ENCODE measurements at places on chromosomes 7 and 10.

DNA sequence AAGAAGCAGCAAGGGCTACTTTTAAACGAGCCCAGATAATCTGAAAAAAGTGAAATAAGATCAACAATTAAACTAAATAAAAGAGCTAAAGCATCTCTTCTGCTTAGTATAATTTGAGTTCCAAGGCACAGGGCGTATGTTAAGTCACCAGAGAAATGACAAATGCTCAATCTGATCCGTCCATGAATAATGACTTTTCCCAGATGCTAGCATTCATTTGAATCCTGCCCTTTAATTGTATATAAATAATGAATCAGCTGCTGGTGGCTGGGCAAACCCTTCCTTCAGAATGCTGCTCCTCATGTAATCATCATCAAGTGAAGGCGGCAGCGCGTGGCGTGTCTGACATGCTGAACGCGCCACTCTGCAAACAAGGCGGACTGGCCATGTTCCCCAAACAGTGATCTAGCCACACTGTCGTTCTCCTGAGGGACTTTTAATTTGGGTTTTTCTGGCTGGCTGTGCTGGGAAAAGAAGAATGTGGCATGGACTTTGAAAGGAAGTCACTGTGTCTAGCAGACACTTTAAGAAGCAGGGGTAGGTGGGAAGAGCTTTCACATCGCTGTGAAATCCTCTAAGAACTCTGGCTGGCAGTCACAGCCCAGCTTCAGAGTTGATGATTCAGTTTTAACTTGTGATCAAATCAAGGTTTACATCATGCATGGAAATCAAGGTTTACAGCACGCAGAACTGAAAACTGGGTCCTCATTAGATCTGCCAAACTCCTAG is 70.7 kb downstream of the BEND7 start:
- no peak for DNase-seq

DNA sequence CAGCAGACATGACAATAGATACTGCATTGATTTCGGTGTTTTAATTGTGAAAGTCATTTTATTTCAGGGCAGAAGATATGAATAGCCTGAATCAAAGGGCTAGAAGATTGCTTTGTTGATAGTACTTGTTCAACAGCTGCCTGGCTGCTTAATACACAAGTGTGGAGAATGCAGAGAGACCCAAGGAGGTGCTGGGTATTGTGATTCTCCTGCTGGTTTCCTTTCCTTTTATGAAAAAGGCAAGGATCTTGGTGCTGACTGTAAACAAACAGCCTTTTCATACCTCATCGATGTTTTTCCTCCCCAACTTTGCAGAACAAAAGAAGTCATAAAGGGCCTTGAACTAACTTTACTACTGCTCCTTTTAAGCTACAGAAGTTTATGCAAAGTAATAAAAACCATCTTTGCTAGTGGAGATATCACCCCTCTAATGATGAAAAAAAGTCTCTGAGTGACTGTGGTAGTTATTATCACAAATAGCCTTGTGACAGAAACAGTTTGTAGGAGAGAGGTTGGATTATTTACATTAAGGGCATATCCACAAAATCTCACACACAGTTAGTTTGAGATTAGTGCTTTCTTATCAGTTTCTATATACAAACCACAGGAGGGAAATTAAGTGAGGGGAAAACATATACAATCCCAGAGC is 800.0 kb downstream of the LRMDA start:
- DNase-seq = no peak

DNA sequence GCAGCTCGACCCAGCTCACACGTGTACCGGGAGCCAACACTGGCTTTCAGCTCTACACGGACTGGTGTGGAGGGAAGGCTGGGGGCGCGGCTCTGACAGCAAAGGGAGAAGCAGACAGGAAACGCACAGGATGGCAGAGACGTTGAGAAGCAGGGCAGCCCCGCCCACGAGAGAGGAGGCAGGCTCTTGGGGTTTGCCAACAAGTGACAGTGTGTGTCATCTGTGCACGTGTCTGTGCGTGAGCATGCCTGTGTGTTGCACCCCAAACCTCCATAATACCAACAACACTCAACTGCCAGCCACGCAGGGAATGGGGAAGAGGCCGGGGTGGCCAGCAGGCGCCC is 64.4 kb upstream of the PDGFA start:
- DNase-seq = no peak

DNA sequence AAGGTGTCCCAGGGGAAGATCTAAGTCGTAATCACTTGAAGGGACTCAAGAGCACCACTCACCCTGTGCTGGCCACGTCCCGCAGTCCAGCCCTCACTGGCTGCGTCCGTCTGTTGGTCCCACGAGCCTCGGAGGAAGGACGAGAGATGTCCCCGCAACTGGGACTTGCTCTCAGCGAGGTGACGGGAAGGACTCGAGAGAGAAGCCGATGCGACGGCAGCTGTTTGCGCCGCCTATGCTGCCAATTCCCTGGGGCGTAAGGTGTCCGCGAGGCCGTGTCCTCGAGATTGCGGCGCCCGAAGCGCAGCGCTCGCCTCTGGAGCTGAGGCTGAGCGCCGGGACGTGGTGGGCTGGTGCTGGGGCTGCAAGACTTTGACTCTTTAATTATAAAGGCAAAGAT is 100.6 kb upstream of the SEMA3E start:
- no peak for DNase-seq

- peak; percentile 18 for DNase-seq
These were observed 23.7 kb downstream of the NUP42 start for GRCh38 chr7:23205577-23205908.

DNA sequence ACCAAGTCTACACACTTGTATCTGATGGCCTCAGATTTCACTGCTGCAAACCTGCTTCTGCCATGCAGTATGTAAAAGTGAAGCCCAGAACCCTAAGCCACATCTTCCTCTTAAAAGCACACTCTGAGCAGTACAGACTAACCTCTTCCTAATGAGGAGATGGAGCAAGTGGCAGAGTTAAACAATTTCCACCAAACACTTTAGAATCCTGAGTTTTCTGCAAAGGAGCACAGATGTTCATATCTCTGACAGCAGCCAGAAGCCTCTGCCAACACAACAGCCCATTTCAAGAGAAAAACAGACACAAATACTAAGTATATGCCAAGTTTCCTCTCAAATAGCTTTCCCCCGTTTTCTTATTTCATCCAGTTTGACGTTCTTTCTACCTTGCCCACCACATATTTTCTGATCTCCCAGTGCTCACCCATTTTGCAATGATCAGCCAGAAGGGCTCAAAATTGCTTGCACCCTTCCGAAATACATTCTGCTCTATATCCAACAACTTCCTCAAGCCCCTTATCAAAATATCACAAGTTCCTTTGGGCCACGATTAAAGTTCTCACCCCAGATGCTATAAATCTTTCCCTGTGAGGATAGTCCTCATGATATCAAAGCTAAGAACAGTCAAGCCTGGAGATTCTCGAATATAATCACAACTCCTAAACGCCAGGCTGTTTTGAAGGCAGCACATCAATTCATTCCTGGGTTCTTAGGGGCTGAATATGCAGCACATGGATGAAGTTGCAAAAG is 27.5 kb downstream of the ELMO1 start:
- DNase-seq = no peak

- DNase-seq = no peak
These were observed 13.7 kb downstream of the INPP5A start for GRCh38 chr10:132551093-132551807.

DNA sequence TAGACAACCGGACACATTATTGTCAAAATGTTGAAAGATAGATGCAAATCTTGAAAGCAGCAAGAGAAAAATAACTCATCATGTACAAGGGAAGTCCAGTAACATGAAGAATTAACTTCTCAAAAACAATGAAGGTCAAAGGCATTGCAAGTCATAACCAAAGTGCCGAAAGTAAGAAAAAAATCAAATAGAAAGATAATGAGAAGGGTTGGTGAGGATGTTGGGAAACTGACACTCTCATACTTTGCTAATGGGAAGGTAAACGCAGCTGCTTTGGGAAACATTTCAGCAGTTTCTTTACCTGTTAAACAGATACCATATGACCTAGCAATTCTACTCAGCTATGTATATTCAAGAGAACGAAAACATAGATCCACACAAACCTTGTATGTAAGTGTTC is 303.0 kb downstream of the ARL4A start:
- DNase-seq = no peak

DNA sequence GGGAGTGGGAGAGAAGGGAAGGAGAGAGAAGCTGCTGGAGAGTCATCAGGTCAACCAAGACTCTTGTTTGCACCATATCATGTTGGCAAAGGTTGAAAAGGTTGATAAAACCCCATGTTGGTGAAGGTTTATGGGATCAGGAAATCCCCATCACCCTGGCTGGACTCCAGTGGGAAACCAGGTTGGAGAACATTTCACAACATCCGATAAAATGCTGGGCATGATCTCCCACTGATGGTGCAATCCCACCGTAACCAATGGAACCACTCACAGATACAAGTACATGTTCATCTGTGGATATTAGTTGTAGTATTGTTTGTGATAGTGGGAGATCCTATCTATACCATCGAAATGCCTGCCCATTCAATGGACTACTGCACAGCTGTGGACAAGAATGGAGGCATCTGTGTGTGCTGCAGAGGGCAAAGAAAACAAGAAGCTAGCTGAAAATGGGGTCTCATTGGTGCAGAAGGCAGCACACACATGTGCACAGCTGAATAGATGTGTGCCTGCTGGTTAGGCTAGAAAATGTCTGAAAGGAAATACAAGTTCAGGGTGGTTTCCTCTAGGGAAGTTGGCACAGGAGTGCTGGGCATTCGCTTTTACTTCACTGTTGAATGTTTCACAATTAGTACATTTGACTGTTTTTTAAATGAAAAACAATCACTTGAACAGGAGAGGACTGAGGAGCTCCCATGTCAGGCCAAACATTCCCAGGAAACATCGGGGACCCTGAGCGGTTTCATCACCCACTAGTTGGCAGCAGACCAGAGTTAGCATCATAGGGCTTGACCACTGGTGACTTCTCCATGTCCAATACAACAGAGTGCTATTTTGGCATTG is 80.4 kb upstream of the MGMT start:
- no peak for DNase-seq

DNA sequence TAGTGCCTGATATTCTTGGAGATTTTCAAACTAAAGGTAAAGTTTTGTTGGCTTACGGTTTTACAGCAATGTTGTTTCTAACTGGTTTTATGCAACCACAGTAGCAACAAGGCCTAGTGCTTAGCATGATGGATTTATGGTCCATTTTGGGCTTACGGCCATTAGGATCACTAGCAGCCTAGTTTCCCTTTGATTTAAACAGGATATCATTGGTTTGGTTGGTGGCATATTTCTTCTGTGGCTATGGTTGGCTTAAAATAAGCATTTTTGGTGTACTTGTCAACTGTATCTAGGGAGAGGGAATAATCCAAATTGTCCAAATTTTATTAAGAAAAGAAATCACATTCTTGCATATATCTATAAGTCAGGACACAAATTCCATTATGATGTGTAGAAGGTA is 194.0 kb downstream of the HDAC9 start:
- no peak for DNase-seq

GRCh38 chr10:4427532-4427931 is 398.5 kb upstream of the AKR1E2 start:
- no peak for DNase-seq

- DNase-seq = no peak
These were observed 1.9 kb downstream of the HHEX start for GRCh38 chr10:92691591-92692079.

- no peak for DNase-seq
These were observed 91.8 kb upstream of the KCNIP2 start for GRCh38 chr10:101935431-101935830.
